ENCODE measurements at places on chromosomes 12 and 14. TPM values are rescaled to one million over a fixed set of nuclear protein-coding genes. Genes with fewer than 3 reads are reported as not detected.

DNA sequence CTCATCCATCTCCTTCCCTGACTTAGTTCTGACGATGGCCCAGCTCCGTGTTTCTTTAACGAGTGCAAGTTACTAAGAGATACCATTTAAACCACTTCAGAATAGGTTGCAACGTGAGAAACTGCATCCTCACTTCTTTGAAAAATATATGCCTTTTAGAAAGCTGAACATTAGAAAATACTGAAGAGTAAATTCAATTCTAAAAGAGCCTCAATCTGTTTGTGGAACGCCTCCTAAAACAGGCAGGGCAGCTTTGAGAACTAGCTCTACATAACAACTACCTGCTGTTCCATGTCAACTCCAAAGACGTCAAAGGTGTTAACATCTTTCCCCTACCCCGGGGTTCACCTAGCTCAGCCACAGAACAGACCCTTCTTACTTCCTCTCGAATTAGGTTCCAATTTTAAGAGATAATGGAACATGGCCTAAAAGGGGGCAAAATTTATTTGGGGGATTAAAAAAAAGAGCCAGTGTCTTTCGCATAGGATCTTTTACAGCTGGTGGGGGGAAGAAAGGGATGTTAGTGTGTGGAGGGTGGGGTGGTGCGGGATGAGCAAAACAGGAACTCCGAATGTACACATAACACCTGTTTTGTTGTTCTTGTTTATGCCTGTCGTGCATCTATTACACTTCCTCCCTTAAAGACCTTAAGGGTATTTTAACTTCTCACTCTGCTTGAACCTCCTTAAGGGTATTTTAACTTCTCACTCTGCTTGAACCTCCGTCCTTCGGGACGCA, 3.3 kb downstream of the BHLHE41 start:
- DNase-seq: no peak

Gene LALBA
- not detected for total RNA-seq

DNA sequence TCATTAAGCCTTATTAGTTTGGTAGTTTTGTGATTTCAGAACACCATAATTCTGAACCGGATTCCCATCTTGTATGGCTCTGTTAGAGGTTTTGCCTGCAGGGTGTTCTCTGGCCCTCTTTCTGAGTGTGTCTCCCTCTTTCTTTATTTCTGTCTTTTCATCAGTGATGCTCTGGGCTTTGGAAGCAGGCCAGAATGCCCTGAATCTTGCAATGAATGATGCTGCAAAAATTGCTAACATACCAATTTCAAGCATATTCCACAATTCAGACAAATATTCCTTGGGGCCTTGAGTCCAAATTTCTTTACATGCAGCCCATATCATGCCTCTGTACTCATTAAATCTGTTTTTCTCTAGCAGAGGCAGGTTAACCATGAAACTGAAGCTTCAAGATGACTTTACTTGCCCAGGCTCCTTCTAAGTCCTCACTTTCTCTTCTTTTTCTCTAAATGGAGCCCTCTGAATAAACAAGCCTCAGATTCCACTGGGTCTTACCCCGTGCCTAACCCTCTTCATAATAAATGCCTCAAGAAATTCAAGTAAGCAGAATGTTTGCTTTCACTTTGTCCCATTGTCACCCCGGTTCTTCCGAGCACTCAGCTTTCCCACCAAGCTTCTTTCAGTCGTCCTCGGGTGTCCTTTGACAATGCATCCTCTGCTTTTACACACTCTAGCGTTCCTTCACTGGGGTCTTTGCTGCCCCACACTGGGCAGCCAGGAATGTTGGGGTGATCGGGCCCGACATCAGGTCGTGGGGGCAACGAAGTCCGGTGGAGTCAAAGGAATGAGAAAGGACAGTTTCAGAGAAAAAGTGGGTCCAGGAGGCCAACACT, 78.8 kb upstream of the SLC38A4 start:
- no peak for DNase-seq

DNA sequence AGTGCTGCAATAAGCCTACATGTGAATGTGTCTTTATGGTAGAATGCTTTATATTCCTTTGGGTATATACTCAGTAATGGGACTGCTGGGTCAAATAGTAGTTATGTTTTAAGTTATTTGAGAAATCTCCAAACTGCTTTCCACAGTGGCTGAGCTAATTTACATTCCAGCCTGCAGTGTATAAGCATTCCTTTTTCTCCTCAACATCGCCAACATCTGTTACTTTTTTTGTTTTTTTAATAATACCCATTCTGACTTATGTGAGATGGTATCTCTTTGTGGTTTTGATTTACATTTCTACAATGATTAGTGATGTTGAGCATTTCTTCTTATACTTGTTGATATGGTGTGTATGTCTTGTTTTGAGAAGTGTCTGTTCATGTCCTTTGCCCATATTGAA, 1186.2 kb downstream of the BCL11B start:
- DNase-seq: no peak

DNA sequence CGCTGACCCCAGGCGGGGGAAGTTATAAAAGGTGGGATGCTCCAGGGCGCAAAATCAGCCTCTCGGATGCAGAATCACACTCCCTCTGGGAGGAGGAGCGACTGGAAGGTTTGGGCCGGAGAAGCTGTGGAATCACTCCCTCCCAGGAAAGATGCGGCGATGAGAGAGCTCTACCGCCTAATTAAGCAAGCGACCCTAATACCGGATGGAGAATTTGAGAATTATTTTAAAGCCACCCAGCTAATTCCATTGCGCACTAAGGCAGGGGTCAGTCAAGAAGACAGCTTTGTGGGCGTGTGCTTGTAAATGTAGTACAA, 1.9 kb downstream of the COL2A1 start:
- DNase-seq: no peak

GRCh38 chr12:64383675-64384074, 6.9 kb downstream of the C12orf56 start:
- DNase-seq: no peak

DNA sequence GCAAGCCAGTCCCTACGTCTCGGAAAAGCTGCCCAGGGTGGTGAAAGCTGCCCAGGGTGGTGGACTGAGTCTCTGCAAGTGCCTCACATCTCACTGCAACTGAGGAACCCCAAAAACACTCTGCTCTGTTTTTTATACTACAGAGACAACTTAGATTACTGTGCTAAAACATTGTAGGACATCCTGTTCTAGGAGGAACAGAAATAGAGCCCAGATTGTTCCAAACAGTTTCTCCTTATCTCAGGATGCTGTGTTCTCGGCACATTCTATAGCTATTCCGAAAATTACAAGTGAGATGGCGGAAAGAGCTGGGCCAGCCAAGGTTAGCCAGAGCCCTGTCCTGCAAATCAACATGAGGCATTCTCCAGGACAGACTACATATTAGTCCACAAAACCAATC, 138.7 kb downstream of the LRIG3 start:
- no peak for DNase-seq

Gene FITM1
- total RNA-seq: 0.78 TPM

DNA sequence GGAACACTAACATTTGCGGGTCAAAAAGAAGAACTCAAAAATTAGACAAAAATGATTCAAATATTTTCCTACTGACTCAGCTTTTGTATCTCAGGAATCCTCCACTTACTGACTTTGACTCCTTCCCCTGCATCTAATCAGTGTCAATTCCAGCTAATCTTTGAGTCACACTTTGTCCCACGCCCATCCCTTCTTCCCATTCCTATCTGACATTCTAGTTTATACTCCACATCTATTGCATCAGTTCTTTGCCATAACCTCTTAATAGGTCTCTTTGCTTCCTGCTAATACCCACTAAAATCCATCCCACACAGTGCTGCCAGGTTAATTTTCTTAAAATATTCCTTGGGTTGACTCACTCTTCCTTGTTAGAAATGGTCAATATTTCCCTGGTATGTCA, 19.1 kb downstream of the BBS10 start:
- no peak for DNase-seq

GRCh38 chr12:45708901-45709300, 20.6 kb upstream of the ARID2 start:
- no peak for DNase-seq

Gene POLE
- 45.7 TPM for total RNA-seq

- DNase-seq: no peak
These were observed 13.1 kb upstream of the TEX22 start for GRCh38 chr14:105385322-105385637.

GRCh38 chr14:96357216-96357615, 5.9 kb downstream of the ATG2B start:
- no peak for DNase-seq

DNA sequence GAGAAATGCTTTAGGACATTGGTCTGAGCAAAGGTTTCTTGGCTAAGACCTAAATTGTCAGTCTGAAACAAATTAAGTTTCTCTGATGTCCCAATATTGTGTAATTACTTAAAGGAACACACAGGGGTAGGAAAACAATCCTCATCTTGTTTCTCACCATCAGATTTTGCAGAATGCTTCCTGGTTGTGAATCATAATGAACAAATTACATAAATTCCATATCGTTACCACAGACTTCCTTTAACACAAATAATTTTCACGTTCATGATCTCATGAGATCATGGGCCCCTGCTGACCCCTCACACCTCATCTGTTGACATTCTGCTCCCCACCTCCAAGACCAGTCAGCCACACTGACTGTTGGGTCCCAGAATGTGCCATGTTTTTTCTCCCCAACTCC, 194.1 kb downstream of the MON2 start:
- DNase-seq: no peak

DNA sequence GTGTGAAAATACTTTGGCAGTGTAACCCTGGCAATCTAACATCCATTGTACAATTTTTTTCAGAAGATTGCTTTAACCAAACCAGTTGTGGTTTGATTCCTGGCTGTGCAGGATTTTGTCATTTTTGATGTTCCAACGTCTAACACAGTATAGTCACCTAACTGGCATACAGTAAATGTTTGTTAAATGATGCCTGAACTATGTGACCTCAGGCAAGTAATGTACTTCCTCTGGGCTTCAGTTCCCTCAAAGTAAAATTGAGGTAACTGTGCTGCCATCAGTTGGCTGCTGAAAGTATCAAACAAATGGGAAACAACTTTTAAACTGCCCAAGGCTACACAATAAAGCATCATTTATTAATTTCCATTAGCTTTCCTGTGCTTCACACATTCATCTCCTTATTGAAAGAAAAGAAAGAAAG, 4.3 kb downstream of the TM7SF3 start:
- DNase-seq: no peak

Gene TPH2
- not detected for total RNA-seq

Gene GDF3
- not detected for total RNA-seq

GRCh38 chr12:52659395-52659794, 7.4 kb upstream of the KRT2 start:
- no peak for DNase-seq

Gene SLC25A21
- total RNA-seq: not detected

GRCh38 chr12:103829092-103829491, 11.9 kb downstream of the NT5DC3 start:
- no peak for DNase-seq

DNA sequence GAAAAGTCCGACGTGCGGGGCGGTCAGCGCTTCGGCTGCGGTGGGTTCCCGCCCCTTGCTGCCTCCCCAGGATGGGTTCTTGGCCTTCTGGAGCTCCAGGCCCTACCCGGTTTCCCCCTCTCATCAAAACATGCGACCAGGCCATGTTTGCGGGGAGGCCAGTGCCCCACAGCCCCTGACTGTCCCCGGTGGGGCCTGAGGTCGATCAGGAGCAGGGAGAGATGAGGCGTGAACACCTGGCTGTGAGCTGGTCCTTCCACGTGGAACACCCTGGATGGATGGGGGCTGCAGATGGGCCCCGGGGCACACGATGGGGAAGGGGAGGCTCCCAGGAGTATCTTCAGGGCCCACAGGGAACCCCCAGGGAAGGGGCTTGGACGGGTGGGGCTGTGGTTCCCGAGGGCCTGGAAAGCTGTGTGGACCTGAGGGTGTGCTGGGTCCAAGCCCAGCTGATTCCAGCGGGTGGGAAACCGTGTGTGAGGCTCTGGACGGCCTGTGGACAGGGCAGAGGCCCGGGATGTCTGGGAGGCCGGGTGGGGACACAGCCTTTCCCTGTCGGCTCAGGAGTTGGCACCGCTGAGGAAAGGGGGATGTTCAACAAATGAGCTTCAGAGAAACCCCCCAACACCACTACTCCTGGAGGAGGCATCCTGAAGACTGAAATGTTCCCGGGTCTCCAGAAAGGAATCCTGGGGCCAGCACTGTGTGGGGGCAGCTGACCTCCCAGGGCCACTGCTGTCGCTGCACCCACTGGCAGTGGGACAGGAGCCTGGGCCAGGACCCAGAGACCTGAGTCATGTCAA, 187.0 kb upstream of the C14orf180 start:
- DNase-seq: no peak

Gene KCNK13
- total RNA-seq: 0.14 TPM

Gene CTSG
- total RNA-seq: 4.1 TPM

- DNase-seq: no peak
These were observed 35.6 kb downstream of the A2M start for GRCh38 chr12:9079883-9080675.

Gene CNTN1
- total RNA-seq: 16.1 TPM

- no peak for DNase-seq
These were observed 5.2 kb downstream of the DCN start for GRCh38 chr12:91177381-91177780.

- DNase-seq: no peak
These were observed 5.2 kb upstream of the CNPY2 start for GRCh38 chr12:56321027-56321426.

Gene ACVRL1
- 90.2 TPM for total RNA-seq

GRCh38 chr12:86145156-86145555, 111.0 kb downstream of the MGAT4C start:
- DNase-seq: no peak

DNA sequence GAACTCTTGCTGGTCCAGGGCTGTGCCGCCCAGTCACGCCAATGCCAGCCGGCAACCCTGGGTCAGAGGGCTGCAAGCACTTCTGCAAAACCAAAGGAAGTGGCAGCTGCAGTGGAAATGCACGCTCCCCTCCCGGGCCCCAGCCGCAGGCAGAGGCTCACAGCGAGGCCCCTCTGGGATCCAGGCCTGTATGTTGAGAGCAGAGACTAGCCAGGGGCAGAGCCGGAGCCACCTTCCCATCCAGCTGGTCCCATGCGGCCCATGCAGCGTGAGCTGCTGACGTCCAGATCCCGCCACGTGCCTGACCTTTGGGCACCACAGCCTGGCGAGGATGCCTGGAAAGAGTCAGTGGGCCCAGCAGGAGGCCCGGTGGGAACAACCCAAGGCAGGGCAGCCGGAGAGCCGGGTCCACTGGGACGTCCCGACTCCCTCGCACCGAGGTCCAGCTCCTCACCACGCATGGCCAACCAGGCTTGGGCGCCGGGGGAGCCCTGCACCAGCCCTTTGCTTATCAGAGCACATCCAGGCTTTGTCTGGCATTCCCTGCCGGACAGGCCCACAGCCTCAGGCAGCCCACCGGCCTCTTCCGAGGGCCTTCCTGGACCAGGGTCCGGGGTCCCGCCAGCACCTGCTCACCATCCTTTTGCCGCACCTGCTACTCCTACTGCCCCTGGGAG, 4.3 kb downstream of the GPR132 start:
- no peak for DNase-seq

All from thoracic aorta (tissue), 2 donors.